ENCODE measurements at places on chromosomes 2 and 18.

DNA sequence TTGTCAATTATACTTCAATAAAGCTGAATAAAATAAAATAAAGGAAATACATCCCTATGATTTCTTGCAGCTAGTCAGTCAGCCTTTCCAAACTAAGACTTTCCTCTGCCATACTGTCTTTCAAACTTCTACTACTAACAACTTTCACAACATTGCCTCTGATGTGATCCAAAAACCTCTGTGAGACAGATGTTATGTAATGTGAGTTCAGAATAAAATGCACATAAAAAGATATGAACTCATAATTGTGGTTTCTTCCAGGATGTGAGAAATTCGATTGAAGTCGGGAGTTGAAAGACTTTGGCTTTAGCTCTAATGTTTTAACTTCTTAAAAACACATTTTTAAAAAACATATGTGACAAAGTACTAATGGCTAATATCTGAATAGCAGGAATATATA, 98.7 kb downstream of the PIGN start:
- no peak for DNase-seq

- no peak for DNase-seq
Measured at GRCh38 chr2:114468343-114468742, 25.9 kb downstream of the DPP10 start.

DNA sequence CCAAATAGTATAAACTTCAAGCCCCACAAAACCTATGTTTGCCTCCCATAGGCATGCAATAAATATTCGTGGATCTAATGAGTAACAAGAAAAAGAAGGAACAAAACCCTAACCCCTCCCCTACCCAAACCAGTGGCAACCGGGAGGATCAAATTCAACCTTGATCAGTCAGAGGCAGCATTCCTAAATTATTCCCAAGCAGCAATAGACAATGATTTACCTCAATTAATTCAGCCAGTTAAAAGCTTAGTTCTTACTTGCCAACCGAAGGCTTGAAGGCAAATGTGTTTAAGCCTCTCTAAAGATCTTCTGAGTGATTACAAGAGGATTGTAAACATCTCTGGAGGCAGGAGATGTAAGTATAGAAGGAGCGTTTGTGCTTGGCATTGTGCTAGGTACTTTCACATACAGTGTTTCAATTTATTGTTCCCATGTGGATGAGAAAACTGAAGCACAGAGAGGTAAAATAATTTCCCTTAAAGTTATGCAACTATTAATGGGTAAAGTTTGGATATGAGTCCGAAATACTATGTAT, 197.7 kb downstream of the MTX2 start:
- DNase-seq, result no peak

GRCh38 chr2:138572318-138572717, 70.7 kb downstream of the SPOPL start:
- no peak for DNase-seq

GRCh38 chr2:36811071-36811470, 114.6 kb downstream of the VIT start:
- no peak for DNase-seq

DNA sequence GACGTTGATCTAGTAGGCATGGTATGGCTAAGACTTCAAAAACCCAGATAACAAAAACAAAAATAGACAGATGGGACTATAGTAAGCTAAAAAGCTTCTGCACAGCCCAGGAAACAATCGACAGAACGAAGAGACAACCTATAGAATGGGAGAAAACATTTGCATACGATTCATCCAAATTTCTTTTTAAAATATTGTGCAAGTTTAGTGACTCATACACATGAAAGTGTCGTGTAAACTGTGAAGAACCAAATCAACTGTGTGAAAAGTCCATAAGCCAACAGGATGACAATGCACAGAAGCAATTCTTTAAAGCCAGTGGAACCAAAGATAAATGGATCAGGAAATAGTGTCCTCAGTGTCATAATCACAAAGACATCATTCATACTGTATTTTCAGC, 671.1 kb downstream of the RNF144A start:
- DNase-seq, result no peak

- DNase-seq, result no peak
Measured at GRCh38 chr2:127551221-127551930, 15.9 kb downstream of the MYO7B start.

DNA sequence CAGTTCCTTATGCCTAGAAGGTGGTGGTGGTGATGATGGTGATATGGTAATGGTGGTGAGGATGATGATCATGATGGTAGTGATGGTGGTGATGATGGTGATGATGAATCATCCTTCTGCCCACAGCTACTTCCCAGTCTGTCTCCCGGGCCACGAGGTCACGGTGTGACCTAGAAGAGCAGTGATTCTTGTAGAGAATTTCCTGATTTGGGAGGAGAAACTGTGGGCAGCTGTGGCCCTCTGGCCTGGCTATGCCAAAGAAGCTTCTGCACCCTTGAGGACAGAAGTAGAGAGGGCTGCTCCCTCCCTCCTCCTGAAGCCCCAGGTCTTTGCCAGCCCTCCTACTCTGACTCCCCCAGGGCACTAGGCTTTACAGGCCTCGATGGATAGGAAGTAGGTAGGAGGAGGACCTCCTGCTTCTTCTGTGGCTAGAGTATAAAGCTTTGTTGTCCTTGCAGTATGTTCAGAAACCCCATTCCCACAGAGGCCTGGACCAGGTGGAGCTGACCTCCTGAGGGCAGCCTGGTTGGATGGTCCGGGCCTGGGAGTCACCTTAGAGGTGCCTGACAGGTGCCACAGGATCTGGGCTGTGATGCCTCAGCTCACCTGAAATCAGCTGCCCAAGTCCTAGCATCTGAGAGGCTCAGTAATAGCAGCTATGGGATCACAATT, 57.9 kb upstream of the EPAS1 start:
- no peak for DNase-seq

DNA sequence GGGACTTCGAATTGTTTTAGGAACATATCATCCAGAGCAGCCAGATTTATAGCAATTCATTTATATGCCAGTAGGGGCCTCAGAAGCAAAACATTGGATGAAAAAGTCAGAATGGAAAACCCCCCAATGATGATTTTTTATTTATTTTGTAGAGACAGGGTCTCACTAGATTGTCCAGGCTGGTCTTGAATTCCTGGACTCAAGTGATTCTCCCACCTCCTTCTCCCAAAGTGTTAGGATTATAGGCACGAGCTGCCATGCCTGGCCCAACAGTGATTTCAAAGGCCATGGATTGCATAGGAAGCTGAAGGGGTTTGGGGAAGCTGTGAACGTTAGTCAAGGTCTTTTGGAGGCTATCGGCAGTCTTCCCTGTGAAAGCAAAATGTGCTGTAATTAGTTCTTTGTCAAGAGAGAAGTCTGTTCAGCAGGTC, 21.9 kb upstream of the MCFD2 start:
- DNase-seq, result no peak

- DNase-seq, result no peak
Measured at GRCh38 chr2:70995426-70995729, 705 bp upstream of the TEX261 start.

GRCh38 chr2:231182513-231182899, 15.9 kb upstream of the ARMC9 start:
- no peak for DNase-seq

DNA sequence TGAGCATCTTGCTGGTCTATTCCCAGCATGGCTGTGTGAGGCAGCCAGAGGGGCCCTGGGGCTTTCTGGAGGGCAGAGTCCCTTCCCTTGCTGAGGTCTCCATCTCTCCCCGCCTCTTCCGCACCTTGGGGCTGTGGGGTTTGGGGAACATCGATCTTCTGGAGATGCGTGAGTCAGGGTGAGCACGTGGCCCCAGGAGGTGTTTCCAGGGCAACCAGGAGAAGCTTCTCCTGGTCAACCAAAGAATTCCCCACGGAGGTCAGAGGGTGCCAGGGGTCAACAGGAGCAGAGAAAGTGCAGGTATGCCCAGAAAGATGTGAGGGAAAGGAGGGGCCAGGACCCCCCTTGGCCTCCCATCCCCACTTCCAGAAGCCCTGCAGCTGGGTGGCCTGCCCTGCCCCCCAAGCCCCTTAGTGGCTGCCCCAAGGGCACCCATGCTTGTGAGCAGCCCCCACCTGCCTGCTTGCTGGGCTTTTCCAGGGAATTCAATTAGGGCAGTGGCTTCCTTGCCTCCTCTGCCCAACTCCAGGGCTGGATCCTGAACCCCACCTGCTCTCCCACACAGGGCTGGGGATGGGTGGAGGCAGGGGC, 2.8 kb upstream of the PROM2 start:
- DNase-seq, result peak; percentile 4

- DNase-seq, result no peak
Measured at GRCh38 chr2:175403599-175404221, 222.2 kb upstream of the ATP5MC3 start.

- DNase-seq, result no peak
Measured at GRCh38 chr2:195632856-195633572, 24.0 kb upstream of the SLC39A10 start.

- peak; percentile 83 for DNase-seq
Measured at GRCh38 chr2:169798718-169799592, at the start of gene SSB. Gene SSB, plus strand, starts transcription at chr2:169798871. Its CDS starts 2,090 bp downstream, at chr2:169800961.

DNA sequence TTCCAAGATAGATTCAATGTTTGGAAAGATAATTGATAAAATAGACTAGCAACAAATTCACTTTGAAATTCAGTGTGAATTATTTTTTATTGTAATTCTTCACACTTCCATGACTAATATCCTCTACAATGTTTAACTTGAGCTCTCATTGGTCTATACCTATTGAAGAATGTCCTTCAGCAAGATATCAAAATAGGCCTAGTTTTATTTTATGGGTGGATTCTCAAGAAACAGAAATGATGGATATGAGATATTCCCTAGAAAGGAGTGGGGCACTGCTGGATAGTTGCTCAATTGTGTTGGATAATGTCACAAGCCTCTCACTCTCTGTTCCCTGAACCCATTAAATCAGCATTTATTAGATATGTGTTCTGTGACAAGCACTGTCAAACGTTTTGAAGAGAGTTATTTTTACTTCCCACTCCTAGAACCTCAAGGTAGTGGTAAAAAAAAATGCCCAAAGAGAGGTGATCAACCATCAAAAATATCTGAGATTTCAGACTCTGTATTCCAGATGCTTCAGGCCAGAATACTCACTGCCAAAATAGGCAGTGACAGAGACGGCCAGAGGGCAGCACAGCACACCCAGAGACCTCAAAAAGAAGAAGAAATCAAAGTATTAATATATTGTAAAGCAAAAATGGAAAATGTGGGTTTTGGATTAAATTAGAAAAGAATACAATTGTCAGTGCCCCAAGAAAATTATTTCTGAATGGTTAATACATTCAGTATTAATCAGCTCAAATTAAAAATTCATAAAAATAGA, 87.5 kb downstream of the TRIB2 start:
- DNase-seq, result no peak

GRCh38 chr2:102839668-102840388, 78.0 kb downstream of the TMEM182 start:
- DNase-seq, result no peak

DNA sequence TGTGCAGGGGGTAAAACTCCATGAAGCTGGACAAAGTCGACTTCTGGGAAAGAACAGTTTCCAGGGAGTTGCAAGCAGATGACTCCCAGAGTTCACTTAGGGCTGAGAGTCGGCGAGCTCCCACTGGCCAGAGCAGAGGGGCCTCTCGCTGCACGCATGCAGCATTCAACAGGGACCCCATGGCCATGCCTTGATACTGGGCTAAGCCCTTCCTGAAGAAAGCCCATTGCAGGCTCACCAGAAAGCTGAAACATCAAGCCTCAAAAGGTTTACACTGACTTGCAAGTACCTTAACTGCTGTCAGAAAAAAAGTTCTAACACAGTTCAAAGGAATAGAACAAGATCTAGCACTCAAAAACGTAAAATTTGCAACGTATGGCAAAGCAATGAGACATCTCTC, 56.4 kb downstream of the NDUFA10 start:
- no peak for DNase-seq

DNA sequence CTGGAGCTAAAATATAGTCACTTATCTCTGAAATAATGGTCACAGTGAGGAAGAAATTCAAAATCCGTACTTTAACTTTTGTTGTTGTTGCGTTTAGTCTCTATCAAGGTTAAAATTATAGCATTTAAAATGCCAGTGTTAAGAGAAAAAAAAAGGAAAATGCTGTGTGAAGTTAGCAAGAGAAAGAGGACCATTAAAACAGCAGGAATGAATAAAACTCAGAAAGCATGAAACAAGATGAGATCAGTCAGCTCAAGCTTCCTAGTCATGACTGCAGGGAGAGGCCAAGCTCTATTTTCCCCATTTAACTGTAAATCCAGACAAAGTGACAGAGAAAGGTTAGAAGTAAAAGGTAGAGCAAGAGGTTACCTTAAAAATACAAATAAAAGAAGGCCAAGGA, 281.7 kb upstream of the ATP5MC3 start:
- no peak for DNase-seq

DNA sequence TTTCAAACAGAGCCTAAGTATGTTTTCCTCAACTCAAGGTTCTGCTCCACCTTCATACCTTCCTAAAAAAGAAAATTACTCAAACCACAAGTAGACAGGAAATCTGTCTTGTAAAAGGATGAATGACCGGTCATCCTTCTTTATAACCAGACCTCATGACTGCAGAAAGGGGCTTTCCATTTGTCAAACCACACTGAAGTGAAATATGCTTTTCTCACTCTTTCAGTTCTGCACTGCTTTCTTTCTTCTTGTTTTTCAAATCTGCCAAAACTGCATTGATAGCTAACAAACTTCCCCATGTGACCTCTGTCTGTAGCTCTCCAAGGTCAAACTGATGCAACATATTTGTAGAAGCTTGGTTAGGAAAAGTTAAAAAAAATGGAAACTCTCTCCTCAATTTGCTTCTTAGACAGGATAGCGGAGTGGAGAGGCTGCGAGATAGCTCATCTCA, 308.9 kb upstream of the CCDC68 start:
- DNase-seq, result no peak

DNA sequence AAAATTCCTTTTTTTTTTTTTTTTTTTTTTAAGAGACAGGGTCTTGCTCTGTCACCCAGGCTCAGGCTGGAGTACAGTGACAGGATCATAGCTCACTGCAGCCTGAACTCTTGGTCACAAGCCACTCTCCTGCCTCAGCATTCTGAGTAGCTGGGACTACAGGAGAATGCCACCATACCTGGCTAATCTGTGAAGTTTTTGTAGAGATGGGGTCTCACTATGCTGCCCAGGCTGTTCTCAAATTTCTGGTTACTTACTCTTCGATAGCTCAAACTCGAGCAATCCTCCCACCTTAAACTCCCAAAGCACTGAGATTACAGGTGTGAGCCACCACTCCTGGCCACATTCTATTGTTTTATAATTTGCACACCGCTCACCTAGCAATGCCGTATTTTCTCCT, 27.0 kb downstream of the RNF149 start:
- DNase-seq, result no peak

DNA sequence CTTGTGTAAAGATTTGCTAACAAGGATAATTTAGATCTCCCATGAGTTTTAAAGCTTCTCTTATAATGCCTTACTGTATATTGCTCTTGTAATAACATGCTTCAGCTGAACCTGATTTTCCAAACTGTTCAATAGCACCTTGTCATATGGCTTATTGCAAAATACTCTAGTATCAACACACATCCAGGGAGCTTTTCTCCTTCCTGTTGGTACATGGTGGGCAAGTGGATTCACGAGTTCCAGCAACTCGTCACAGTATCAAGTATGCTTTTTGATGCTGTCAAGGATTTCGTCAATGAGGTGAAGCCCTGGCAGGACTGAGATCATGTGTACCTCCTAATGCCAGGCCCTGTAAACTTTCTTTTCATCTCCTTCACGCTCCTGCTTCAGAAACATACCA, 59.5 kb upstream of the ITPRID2 start:
- no peak for DNase-seq

Measured in T1000 (cell line).